NCI-H2029 treated with DMSO at 0.1 percent for 48 hours (cell line): ENCODE measurements at places on chromosomes 6 and 20.

GRCh38 chr6:6751619-6752023 lies 163.1 kb downstream of the LY86 start:
- no peak for DNase-seq

GRCh38 chr6:110449541-110449895 lies 26.9 kb downstream of the SLC22A16 start:
- DNase-seq, result no peak

DNA sequence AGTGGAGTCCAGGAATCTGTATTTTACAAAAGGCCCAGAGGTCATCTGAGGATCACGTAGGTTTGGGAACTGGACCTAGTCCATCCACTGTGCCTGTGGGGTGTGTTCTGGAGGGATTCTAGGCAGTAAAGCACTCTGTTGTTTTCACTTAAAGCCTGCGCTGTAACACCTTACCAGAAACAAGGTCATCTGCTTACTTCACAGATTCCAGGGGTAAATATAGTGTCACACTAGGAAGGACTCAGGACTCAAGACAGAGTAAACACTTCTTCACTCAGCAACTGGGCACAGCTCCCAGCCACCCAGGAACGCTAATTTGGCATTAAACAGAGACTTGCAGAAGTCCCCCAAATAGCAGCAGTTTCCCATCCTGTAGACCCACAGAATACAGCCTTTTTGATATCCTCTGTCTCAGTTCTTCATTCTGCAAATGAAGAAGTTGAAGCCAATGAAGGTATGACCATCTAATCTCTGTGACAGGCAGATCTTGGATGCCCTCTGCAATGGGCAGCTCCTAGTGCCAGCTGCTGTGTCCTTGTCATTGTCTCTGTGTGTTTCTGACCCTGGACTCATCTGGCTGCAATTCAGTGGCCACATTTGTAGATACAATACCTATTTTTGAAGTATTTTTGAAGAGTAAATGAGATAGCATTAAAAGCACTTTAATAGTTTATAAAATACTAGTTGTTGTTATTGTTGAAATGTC lies 129.1 kb downstream of the SLC24A3 start:
- no peak for DNase-seq

GRCh38 chr20:38747495-38748096 lies 664 bp upstream of the ACTR5 start:
- DNase-seq, result no peak

- no peak for DNase-seq
Measured at GRCh38 chr6:147285087-147285855, 81.1 kb downstream of the STXBP5 start.
